ENCODE measurements at places on chromosomes 12 and 14.

- DNase-seq = no peak
These were observed 66.9 kb downstream of the GPATCH2L start for GRCh38 chr14:76218662-76219061.

DNA sequence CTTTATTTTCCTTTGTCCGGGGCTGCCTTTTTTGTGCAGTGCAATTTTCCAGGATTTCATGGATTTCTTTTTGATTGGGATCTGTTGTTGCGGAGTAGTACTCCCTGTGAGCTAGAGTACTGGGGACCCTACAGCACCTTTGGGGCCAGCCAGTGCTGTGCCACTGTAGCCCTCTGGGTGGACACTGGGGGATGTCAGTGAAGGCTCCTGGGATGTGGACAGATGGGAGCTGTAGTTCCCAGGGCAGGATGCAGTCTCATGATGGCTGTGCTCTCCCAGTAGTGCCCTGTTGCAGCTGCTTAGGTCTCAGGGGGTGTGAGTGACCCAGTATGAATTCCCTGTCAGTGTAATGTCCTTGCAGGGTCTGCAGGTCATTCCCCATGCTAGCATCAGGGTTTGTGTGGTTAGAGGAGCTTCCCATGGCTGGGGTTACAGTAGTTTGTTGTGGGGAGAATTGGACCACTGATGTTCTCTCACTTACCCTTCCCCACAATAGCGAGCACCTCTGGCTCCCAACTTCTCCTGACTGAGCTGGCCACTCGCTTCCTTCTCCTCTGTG lies 72.2 kb downstream of the BRMS1L start:
- no peak for DNase-seq

DNA sequence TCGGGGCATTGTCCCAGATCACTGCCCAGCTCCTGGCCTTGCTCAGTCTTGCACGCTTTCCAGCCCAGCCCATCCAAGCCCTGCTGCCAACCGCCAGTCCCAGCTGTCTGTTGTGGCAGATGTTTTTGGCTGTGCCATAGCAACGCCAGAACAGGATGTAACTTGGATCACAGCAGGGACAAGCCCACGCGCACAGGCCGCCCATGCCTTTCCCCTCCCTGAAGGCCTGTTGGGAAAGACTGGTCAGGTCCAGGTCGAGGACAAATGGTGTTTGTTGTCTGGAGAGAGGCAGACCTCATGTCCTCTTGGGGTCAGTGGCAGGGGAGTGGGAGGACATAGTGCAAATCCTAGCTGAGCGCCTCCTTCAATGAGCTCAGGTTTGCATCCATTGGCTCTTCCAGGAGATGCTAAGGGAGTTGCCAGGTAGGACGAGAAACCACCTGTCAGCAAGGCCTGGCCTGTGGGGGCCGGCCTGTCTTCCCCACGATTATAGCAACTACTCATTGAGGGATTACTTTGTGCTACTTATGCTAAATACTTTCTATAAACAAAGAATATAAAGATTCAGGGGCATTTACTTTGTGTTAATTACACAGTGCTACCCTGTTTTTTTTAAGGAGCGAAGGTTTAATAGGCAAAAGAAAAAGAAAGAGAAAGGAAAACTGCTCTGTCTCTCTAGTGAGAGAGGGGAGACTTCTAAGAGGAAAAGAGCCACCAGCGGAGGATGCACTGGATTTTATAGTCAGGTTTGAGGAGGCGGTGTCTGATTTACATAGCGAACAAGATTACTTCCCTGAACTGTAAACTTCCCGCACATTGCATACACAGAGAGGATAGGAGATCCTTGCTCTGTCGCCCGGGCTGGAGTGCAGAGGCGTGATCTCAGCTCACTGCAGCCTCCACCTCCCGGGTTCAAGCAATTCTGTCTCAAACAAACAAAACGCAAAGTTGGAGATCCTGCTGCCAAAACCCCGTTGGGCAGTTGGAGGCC lies 42.8 kb upstream of the CORO1C start:
- DNase-seq = no peak

DNA sequence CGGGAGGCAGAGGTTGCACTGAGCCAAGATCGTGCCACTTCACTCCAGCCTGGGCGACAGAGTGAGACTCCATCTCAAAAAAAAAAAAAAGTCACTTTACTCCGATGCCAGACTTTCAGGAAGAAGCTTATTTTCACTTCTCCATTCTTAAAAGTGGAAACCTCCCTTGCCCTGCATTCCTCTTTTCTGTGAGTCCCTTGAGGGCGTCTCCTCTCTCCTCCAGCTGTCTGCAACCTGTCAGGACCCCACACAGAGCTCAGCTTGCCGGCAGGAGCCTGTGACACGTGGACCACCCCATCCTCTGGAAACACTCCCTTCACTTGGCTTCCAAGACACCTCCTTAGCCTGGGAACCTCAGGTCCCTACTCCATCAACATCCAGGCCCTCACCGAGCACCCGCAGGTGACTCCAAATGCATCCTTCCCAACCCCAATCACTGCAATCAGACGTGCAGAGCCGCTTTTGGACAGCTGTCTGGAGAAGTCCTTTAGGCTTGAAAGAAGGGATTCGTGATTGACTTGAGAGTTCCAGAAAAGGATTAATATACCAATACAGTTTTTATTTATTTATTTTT lies 34.3 kb downstream of the SLC15A4 start:
- DNase-seq = no peak

DNA sequence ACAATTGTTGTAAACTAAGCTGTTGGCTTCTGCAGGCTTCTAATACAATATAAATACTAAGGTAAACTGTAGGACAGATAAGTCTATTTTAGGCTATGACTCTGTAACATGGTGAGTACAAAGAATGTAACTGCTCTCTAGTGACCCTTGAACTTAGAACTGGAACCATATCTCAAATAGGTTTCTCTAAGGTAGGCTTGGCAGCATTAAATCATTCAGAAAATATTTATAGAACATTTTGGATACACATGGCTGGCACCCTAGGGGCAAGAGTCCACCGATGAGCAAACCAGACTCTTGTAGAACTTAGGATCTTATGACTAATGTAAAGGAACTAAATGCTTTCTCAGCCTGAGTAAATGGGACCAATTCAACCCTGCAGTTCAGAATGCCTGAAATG lies 19.4 kb upstream of the SLC25A3 start:
- no peak for DNase-seq

DNA sequence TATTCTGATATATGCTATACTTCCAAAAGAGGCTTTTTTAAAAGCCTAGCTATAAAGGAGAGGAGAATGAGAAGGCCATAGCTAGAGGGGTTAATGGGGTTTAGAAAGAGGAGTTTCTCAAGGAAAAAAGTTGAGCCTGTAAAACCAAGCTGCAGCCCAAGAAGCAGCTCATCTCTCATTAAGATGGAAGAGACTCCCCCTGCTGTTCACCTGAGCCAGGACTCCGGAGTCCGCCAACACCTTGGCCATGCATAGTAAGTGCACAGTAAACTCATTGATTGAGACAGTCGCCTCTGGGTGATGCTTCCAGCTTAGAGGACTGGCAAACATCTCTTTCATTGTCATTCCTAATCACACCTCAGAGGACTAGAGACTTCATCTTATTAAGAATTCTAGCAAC lies 46.2 kb downstream of the ANO2 start:
- no peak for DNase-seq

GRCh38 chr12:69623970-69624369 lies 13.3 kb upstream of the LRRC10 start:
- no peak for DNase-seq

- no peak for DNase-seq
These were observed 153.9 kb downstream of the PRKCH start for GRCh38 chr14:61475316-61475715.

All from stimulated activated CD8-positive, alpha-beta memory T cell treated with anti-CD3 and anti-CD28 coated beads, Interleukin-7, amount 100 ng/mL, for 1 hour (primary cell).